ENCODE measurements at places on chromosomes 13 and 19.

DNA sequence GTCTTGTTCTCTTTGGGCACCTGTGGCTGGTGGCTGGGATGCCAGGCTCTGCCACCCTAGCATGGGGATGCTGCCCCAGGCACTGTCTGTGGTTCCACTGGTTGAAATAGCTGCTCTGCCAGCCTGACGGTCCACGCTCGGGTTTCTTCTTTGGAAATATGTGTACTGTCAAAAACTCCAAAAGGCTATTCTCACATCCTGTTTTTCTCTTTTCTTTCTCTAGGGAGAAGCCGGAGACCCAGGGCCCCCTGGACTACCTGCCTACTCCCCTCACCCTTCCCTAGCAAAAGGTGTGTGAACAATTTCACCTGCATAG lies 115.0 kb downstream of the RAB20 start:
- H3K36me3 ChIP-seq: no peaks in the 10 kb centered on the region
- no peak overlapping the region for H3K27ac ChIP-seq
- peaks cover 66% of the 10 kb centered on the region for H3K27me3 ChIP-seq
- peaks cover 3% of the 10 kb centered on the region for H3K4me1 ChIP-seq

DNA sequence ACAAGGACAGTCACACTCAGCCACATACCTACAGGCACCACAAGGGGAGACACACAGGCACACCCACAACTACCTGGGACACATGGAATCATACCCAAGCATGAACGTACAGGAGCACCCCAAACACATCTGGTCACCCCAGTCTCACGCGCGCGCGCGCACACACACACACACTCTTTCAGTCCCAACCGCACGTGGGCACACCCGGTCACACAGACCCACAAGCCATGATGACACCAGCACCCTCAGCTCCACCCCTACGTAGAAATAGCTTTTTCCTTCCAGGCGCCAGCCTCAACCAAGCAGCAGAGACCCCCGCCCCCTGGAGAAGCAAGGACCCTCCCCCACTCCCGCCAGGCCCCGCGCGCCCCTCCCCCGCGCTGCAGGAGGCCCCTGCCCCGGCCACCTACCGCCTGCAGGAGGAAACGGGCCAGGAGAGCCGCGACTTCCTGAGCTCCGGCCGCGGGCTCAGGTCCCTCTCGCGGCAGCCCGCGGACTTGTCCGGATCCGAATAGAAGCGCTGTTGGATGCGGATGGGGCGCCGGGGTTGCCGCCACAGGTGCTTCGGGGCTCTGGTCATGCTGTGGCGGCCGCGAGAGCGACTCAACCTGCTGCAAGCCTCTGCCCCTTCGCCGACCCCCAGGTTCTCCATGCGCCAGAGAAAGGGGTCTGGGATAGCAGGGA lies 6.4 kb upstream of the PDE4C start:
- peaks cover 77% of the 10 kb centered on the region for H3K27me3 ChIP-seq
- peaks cover 14% of the 10 kb centered on the region for H3K4me1 ChIP-seq
- H3K27ac ChIP-seq: no peak overlapping the region
- no peak for DNase-seq

DNA sequence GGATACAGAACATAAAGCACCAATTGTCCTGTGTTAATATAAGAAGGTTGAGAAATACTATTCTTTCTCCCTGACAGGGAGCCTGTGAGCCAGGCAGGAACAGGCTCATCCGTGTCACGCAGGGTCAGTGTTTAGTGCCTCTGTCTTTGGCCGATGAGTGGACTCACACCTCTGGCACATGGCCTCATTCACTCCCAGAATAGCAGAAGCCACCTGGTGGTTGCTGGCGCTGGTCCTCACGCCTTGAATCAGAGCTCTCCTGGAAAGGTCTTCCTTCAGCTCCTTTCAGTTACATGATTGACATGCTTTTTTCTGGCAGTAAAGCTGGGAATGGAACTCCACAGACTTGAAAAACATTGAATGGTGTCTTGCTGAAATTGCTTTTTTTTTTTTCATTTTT lies 28.1 kb upstream of the SIAH3 start:
- H3K4me1 ChIP-seq: peaks cover 2% of the 10 kb centered on the region
- no peaks in the 10 kb centered on the region for H3K36me3 ChIP-seq
- H3K27me3 ChIP-seq: no peaks in the 10 kb centered on the region
- H3K4me3 ChIP-seq: no peak overlapping the region
- no peak overlapping the region for H3K27ac ChIP-seq

DNA sequence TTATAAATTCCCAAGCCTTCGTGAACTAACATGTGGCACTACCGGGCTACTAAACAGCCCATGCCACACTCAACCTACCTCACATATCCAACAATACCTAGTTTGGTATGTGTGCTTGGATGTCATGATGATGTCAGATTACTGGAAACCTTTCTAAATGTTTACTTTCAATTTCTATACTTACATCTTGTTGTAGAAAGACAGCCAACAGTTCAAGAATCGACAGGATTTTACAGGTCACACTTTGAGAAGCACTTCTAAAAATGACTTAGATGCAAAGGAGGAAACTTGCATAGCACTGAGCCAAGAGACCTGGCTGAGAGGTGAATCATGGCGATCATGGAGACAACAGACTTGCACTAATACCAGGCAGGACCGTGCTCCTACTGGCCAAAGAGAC lies 209.9 kb downstream of the COL4A1 start:
- no peak for DNase-seq
- peaks cover 4% of the 10 kb centered on the region for H3K4me1 ChIP-seq
- H3K27ac ChIP-seq: no peak overlapping the region
- peaks cover 8% of the 10 kb centered on the region for H3K27me3 ChIP-seq
- no peak overlapping the region for H3K4me3 ChIP-seq

DNA sequence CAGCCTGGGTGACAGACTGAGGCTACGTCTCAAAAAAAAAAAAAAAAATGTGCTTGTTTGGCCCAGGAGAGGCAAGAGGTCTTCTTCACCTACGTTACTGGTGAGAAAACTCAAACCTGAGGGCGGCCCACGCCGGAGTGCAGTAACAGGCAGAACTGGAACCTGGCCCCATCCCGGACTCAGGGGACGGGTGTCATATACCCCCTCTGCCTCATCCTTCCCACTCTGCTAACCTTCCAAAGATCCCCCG lies 414 bp upstream of the ADAT3 start:
- H3K27me3 ChIP-seq: no peaks in the 10 kb centered on the region
- peaks cover 38% of the 10 kb centered on the region for H3K4me1 ChIP-seq
- H3K36me3 ChIP-seq: peaks cover 12% of the 10 kb centered on the region
- peak overlapping the region; percentile 81 for H3K4me3 ChIP-seq
- peak overlapping the region; percentile 86 for H3K27ac ChIP-seq
- DNase-seq: no peak

DNA sequence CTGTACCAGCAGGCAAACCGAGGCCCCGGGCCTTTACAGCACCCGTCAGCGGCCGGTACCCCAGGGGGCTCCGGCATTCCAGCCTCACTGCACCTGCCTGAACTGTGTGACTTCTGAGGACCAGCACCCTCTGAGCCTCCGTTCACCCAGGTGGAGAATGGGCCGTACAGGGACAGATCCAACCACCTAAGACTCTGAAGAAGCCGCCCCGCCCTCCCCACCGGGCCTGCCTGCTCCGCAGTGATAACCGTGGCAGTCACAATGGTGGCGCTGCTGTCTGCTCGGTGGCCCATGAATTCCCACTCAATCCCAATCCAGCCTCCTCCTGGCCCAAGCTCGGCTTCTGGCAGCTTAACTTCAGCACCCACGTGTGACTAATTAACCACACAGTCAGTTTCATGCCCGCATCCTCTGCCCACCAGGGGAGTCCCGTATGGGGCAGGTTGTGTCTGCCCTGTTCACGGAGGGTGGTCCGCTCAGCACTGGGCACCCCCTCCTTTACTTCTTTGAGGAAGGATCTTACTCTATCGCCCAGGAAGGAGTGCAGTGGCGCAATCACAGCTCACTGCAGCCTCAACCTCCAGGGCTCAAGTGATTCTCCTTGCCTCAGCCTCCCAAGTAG lies 3.4 kb downstream of the TCF3 start:
- no peak overlapping the region for H3K27ac ChIP-seq
- H3K4me3 ChIP-seq: no peak overlapping the region
- peaks cover 8% of the 10 kb centered on the region for H3K36me3 ChIP-seq

GRCh38 chr13:75554981-75555380 lies 5.4 kb downstream of the UCHL3 start:
- no peaks in the 10 kb centered on the region for H3K27me3 ChIP-seq
- peaks cover 37% of the 10 kb centered on the region for H3K36me3 ChIP-seq
- no peak for DNase-seq
- H3K27ac ChIP-seq: no peak overlapping the region
- H3K4me1 ChIP-seq: peaks cover 52% of the 10 kb centered on the region
- no peak overlapping the region for H3K4me3 ChIP-seq

DNA sequence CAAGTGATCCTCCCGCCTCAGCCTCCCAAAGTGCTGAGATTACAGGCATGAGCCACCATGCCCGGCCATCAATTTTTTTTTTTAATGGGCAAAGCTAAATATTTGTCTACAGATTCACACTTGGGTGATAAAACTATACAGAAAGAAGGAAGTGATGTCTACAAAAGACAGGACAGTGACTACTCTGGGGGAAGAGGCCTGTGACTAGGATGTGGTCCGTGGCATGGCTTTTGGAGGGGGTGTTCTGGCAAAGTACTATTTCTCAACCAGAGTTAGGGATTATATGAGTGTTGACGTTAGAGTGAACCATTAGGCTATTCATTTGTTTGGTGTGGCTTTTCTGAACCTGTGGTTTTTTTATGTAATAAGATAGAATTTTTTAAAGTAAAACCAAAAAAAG lies 42.7 kb downstream of the INSR start:
- peaks cover 5% of the 10 kb centered on the region for H3K4me1 ChIP-seq
- H3K27ac ChIP-seq: no peak overlapping the region
- DNase-seq: peak; percentile 6
- H3K36me3 ChIP-seq: peaks cover 2% of the 10 kb centered on the region

GRCh38 chr13:113429608-113429985 lies 23.7 kb downstream of the ADPRHL1 start:
- H3K4me1 ChIP-seq: no peaks in the 10 kb centered on the region
- no peaks in the 10 kb centered on the region for H3K27me3 ChIP-seq
- no peak overlapping the region for H3K4me3 ChIP-seq
- peaks cover 2% of the 10 kb centered on the region for H3K36me3 ChIP-seq
- H3K27ac ChIP-seq: no peak overlapping the region

DNA sequence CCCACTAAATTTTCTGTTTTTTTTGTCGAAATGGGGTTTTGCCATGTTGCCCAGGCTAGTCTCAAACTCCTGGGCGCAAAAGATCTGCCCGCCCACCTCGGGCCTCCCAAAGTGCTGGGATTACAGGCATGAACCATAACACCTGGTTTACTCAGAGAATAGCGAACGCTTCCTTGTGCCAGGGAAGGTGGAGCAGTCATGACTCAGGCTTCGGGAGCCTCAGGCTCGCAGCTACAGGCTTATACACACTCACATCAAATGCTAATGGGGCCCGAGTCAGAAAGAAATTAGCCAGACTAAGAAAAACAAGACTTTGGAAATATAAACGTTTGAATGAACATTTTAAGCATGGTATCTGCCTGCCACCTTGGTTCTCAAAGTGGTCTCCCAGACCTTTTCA lies 11.0 kb upstream of the TPT1 start:
- H3K4me1 ChIP-seq: peaks cover 11% of the 10 kb centered on the region
- DNase-seq: no peak
- peaks cover 19% of the 10 kb centered on the region for H3K36me3 ChIP-seq
- H3K27me3 ChIP-seq: no peaks in the 10 kb centered on the region
- no peak overlapping the region for H3K4me3 ChIP-seq

DNA sequence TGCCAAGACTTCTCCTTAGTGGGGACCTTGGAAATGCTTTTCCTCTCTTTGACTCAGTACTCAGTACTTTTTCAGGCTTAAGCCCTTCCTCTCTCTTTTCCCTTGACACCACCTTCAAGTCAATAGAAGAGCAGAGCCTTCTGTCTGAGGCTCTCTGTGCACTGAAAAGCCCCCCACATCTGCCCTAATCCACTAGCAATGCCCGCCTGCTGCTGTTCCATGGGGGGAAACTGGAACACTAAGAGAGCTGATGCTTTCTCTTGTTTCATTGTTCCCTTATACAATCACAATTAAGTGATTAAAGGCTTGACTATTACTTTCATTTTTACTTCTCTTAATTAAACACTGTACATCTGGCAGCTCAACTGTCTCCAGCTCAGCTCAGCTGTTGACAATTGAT lies 254.5 kb downstream of the SLITRK6 start:
- no peaks in the 10 kb centered on the region for H3K36me3 ChIP-seq
- no peak overlapping the region for H3K4me3 ChIP-seq
- no peaks in the 10 kb centered on the region for H3K27me3 ChIP-seq
- no peak overlapping the region for H3K27ac ChIP-seq
- peaks cover 12% of the 10 kb centered on the region for H3K4me1 ChIP-seq

DNA sequence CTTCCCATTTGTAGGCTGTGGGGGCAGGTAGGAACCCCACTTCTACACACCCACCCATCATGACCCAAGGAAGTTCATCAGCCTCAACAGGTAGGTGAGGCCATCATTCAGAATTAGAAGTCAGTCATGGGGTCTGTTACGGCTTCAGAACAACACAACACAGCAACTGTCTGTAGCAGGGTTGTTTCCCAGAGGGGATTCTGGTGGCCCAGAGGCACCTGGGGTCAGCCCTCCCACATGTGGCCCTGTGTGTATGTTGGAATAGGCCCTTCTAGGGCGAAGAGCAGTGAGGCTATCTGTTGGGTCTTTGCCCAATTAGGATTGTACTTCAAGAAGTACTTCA lies 3.4 kb downstream of the IGFLR1 start:
- H3K27ac ChIP-seq: peak overlapping the region; percentile 50
- no peaks in the 10 kb centered on the region for H3K27me3 ChIP-seq
- H3K4me1 ChIP-seq: peaks cover 38% of the 10 kb centered on the region

- H3K27ac ChIP-seq: no peak overlapping the region
- DNase-seq: no peak
- no peaks in the 10 kb centered on the region for H3K27me3 ChIP-seq
- no peak overlapping the region for H3K4me3 ChIP-seq
- H3K4me1 ChIP-seq: no peaks in the 10 kb centered on the region
Measured at GRCh38 chr13:100530671-100531213, 57.8 kb downstream of the GGACT start.

DNA sequence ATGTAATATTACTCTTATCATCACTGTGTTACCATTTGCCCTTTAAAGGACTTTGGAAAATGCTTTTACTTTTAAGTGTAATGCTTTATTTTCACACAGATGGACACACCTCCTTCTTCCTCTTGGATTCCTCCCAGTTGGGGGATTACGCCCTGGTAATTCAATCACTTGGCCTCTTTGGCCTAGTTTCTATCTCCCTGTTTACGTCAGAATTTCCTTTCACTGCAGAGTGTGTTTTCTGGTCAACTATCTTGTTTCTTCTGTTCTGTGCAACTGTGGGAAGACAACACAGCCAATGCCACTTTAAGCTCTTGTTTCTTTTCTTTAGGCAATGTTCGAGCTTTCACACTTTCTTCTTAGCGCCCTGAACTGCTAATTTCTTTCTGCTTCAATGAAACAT lies 257.3 kb upstream of the MAB21L1 start:
- peaks cover 2% of the 10 kb centered on the region for H3K4me1 ChIP-seq
- H3K4me3 ChIP-seq: no peak overlapping the region
- DNase-seq: no peak

GRCh38 chr13:49594576-49594975 lies 9.2 kb upstream of the RCBTB1 start:
- no peak overlapping the region for H3K4me3 ChIP-seq
- no peaks in the 10 kb centered on the region for H3K36me3 ChIP-seq
- peaks cover 1% of the 10 kb centered on the region for H3K4me1 ChIP-seq
- no peaks in the 10 kb centered on the region for H3K27me3 ChIP-seq
- H3K27ac ChIP-seq: no peak overlapping the region

Measured in activated naive CD8-positive, alpha-beta T cell treated with anti-CD3 and anti-CD28 coated beads for 36 hours (primary cell).